ENCODE measurements at places on chromosomes 12 and 14.

GRCh38 chr12:8860165-8860961 is 37.9 kb downstream of the A2ML1 start:
- DNase-seq, result peak; percentile 46

GRCh38 chr12:20272801-20273200 is 95.5 kb upstream of the PDE3A start:
- DNase-seq, result no peak

DNA sequence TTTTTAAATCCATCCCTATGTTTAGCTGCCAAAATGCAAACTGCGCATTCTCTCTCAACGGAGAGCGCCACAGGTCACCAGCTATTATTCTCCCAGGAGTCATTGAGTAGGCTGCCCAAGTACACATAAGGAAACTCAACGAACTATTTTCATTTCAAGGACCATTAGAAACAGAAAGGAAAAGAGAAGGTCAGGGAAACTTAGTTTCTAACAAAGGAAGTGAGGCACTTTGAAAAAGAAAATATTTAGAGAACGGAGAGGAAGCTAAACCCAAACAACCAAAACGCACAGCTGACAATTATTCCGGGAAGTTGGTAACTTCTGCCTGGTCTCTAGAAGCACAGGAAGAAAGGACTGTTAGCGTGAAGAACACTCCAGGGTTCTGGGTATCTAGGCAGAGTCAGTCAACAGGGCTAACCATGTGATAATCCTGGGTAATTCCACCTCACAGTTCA is 23.5 kb downstream of the GPHB5 start:
- no peak for DNase-seq

DNA sequence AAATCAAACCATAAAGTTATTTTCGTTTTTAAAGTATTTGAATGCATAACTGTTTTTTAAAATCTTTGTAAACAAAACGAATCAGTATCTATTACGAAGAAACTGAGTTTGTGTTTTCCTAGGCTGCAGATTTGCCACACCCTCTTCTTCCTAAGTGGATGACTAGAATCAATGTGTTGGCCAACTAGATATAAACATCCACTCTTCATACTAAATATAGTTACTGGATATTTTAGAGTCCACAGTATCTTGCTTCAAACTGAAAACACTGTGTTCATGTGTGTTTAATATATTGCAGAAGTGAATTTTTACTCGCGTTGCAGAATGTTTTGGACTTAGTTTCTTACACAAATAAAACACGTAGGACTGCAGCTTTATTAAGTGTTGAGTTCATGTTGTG is 63.2 kb downstream of the KLHL28 start:
- DNase-seq, result peak; percentile 47

- no peak for DNase-seq
Observed at GRCh38 chr14:59159169-59159568, 29.3 kb upstream of the DAAM1 start.

DNA sequence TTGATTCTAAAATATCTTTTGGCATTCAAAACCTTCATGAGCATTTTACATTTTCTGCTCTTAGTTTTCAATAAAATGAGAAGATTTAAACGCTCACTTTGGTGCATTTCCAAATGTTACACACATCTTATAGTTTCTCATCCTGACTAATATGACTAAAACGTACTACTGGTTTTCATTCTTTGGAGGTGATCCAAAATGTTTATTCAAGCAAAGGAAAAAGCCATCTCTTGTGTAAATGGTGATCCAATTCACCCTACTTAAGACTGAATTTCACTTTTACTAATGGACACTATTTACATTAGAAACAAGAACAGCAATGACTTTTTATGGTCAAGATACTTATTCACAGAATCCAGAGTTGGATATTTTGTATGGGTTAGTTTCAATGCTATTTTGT is 86.6 kb downstream of the KITLG start:
- peak; percentile 89 for DNase-seq

DNA sequence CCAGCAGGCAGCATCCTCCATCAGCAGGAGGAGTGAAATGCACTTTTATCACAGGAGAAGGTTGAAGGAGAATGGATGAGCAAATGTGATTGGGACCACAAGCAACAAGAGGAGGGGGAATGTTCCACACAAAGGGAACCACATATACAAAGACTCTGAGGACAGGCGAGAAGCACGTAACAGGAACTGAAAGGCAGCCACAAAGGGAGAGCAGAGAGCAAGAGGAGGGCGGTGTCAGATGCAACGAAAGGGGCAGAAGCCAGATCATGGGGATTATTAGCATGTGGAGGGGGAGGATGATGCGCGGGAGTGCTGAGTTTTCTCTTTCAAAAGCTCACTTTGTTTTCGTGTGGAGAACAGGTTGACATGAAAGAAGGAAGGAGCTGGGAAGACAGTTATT is 241.1 kb downstream of the SPTSSA start:
- DNase-seq, result no peak

- DNase-seq, result peak; percentile 76
Observed at GRCh38 chr12:109020796-109021380, at the start of gene SVOP. SVOP (minus strand) TSS chr12:109021068; CDS start chr12:109020868, 200 bp downstream.

GRCh38 chr12:90098132-90098779 is 389.6 kb upstream of the ATP2B1 start:
- DNase-seq, result no peak

DNA sequence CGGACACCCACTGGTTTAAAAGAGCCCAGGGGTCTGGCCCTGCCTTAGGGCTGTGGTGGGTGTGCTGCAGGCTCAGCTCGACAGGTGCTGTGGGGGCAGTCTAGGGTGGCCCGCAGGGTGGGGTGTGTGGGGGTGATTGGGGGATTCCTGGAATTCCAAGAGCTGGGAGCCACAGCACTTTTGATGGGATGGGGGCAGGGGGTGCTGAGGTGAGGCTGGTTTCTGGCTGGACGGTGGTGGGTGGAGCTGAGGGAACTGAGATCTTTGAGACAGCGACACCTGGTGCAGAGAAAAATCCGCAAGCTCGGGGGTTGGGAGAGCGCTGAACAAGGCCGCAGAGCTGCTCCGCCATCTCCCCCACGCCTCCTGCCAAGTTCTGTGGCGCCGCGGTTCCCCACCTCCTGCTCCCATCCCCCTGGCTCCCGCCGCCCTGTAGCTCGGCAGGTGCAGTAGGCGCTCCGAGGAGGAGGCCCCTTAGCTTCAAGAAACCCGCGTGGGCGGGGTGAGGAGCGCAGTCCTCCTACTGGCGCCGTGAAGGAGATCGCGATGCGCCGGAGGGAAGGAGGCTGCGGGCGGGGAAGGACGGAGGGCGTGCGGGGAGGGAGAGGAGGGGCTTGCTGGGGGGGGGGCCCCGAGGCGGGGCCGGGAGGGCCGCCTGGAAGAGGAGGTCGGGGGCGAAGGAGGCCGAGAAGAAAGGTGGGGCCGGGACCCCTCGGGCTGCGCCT is 1.3 kb upstream of the TEDC1 start:
- DNase-seq, result peak; percentile 90

- no peak for DNase-seq
Observed at GRCh38 chr14:37078131-37078530, 94.3 kb downstream of the SLC25A21 start.

DNA sequence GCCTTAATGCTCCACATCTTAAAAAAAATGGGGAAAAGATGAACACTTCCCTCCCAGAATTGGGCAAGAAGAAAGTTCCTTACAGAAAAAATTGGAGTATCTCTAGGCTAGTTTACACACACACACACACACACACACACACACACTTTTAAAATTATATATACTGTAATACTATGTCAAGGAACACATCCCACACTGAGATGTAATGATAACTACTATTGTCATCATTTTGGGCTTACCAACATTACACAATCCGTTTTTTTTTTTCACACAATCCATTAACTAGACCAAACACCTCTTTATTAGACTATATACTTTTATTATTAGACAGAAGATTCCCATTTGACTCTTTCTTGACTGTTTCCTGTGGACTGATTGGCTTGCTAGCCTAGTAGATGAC is 2.5 kb downstream of the LTBR start:
- DNase-seq, result no peak

DNA sequence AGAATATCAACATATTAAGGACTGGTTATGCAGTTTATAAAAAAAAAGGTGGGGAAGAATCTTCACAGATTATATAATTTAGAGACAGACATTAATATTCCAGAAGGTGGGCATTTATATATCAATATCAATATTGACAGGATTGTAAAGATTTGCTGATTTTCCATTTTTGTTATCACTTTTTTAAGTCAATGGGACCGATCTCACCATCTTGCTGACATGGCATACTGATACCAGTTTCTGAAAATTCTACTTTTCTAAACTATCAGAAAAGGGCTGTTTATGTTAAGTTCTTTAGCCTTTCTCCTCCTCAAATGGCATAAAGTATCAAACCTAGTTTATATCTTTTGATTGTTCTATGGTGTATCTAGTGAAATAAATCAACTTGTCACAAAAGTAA is 344.1 kb upstream of the SOX5 start:
- no peak for DNase-seq

- peak; percentile 100 for DNase-seq
Observed at GRCh38 chr12:52191841-52192791, at the start of gene KRT80. KRT80 (minus strand) TSS chr12:52192014; CDS start chr12:52191902, 112 bp downstream.

- no peak for DNase-seq
Observed at GRCh38 chr14:23942587-23942986, 11.0 kb upstream of the DHRS4 start.
